Tracheal epithelial cell (primary cell): ENCODE measurements at places on chromosomes 5 and 9. TPM values are rescaled to one million over a fixed set of nuclear protein-coding genes. Genes with fewer than 3 reads are reported as not detected.

The IFNA13 gene
- total RNA-seq = not detected in 2 replicates

The ARID3C gene
- 0.48 and 0.64 TPM in 2 replicates for total RNA-seq

The BTNL3 gene
- not detected in 2 replicates for total RNA-seq

The NR5A1 gene
- 0.21 TPM in 1 of 2 replicates, not detected in the other for total RNA-seq

The KIF20A gene
- total RNA-seq = 0.64 and 4.3 TPM in 2 replicates

The PCA3 gene
- total RNA-seq = not detected in 2 replicates

The IL13 gene
- not detected in 2 replicates for total RNA-seq

The LHX6 gene
- under 0.01 TPM in 1 of 2 replicates, not detected in the other for total RNA-seq
